ENCODE measurements at places on chromosomes 7 and 10.

DNA sequence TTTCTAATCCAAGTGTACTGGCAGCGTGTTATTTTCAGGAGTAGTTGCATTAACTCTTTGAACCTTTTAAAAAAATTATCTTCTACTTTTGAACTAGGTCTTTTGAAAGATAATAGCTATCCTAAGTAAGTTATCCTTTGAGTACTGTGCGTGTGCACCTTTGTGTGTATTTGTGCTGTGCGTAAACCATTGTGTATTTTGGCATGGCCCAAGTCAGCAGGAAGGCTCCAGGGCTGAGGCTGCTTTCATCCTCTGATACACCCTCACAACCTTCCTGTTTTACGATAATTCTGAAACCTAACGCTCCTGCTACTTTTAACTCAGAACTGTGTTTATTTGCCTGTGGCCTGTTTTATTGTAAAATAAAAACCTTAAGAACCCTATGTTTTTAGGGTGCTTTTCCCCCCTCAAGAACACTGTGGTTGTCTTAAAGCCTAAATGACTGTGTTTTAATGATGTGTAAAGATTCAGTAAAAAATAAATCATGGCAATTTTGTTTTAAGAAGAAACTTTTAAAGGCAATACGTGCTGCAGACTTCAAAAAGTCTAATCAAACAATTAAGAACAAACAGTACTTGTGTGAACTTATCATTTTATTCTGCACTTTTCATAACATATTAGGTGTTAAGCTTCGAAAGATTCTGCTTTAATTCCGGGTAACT, 57.5 kb downstream of the HDAC9 start:
- no peak for DNase-seq

- no peak for DNase-seq
Observed at GRCh38 chr10:53601260-53601875, 828.8 kb upstream of the MBL2 start.

DNA sequence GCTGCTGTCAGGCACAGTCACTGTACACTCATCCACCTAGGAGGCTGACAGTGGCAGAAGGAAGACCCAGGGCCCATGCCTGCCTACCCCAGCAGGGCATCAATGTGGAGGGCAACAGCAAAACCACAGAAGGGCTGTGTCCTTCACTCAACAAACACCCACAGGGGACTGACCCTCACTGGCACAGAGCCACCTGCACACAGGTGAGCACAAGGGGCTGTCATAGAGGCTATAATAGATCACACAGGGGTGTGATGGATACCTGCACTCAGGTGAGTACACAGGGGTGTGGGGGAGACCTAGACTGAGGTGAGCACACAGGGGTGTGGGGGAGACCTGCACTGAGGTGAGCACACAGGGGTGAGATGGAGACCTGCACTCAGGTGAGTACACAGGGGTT, 132.8 kb upstream of the TCERG1L start:
- no peak for DNase-seq

- no peak for DNase-seq
Observed at GRCh38 chr7:46909601-46910051, 672.3 kb downstream of the TNS3 start.

DNA sequence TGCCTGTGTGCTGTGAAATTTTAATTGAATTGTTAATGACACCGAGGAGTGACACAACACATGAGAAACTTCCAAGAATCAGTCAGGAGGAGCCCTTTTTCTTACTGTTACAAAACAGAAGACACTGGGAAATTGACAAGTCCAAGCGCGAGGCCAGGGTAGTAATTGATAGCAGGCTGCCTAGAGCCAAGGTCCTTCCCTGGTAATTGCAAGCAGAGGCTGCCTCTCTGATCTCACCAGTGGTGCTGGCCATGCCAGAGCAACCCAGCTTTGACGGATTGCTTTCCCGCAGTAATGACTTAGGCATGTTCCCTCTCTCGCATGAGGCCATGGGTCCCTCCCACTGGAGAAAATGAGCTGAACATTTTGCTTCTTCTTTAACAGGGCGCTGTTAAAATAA, 111.5 kb downstream of the LRMDA start:
- DNase-seq = no peak

DNA sequence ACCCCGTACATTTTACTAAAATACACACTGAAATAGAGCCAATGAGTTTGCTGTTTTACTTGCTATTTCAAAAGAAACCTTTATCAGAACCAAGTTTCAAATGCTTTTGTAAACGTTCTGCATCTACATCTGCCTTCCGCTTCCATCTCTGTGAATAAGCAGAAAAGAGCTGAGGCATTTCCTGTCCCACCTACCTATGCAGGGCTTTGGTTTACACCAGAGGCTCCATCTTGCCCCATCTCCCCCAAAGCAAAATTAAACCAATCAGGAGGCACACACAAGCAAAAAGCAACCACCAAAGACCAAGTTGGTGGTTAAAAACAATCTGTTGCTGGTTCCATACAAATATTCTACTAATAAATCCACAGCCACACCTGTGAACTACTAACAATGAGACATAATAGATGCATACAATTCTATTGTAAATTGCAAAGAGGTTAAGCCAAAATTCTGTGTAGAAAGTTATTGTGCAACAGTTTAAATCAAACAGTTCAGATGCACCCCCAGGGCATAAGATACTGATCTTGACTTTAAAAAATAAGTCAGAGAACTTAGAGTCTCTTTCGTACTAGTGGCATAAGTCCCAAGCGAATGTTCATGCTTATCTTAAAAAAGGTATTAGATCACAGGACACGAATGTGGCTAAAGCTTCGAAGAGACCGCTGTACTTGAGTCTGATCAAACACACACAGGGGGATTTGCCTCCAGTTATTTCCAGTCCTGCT, 83.9 kb downstream of the FGFR2 start:
- no peak for DNase-seq

GRCh38 chr10:14016011-14016536, 314.6 kb downstream of the FRMD4A start:
- DNase-seq = no peak

- DNase-seq = no peak
Observed at GRCh38 chr7:50714857-50715256, 67.8 kb downstream of the GRB10 start.

GRCh38 chr10:10209167-10209566, 808.5 kb upstream of the CELF2 start:
- DNase-seq = no peak

DNA sequence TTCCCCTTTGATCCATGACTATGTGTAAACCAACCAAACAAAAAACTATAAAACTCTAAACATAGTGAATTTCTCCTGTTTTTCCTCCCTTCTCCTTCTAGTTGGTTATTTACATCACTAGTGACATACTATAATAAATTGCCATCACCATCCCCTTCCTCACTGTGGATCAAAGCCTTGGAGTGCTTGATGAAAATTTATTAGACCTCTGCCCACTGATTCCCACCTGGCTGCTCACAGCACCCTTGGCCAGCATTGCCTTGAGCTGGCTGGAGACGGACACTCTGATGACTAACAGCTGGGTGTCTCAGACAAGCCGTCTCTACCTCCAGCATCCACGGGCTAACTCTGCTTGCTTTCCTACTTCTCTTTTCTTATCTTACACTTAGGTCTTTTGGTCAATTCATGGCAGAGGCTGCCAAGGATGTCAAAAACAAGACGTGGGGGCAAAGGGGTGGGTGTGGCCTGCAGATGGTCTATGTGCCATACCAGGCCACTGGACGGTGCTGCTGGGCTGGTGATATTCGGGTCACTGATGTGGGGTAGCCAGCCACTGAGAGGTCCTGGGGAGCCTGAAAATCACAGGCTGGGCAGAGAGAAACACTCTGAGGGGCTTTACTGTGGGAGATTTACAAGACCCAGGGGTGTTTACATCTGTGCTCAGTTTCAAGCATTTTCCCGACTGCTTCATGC, 207.8 kb downstream of the TAX1BP1 start:
- no peak for DNase-seq

DNA sequence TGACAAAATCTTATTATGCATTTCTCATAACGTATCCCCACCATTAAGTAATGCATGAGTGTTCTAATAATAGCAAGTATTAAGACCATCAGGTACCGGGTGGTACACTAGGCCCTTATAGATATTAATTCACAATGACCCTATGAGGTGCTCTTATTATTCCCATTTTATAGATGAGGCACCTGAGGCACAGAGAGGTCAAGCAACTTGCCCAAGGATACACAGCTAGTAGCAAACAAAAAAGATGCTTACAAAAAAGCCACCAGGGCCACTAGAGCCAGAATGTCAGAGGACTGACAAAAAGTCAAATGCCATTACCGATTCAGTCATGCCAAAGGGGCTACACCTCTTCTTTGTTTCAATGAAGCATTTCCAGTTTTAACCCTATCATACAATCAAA, 5.9 kb downstream of the RSU1 start:
- no peak for DNase-seq

GRCh38 chr7:11120068-11120664, 146.5 kb downstream of the PHF14 start:
- DNase-seq = no peak

DNA sequence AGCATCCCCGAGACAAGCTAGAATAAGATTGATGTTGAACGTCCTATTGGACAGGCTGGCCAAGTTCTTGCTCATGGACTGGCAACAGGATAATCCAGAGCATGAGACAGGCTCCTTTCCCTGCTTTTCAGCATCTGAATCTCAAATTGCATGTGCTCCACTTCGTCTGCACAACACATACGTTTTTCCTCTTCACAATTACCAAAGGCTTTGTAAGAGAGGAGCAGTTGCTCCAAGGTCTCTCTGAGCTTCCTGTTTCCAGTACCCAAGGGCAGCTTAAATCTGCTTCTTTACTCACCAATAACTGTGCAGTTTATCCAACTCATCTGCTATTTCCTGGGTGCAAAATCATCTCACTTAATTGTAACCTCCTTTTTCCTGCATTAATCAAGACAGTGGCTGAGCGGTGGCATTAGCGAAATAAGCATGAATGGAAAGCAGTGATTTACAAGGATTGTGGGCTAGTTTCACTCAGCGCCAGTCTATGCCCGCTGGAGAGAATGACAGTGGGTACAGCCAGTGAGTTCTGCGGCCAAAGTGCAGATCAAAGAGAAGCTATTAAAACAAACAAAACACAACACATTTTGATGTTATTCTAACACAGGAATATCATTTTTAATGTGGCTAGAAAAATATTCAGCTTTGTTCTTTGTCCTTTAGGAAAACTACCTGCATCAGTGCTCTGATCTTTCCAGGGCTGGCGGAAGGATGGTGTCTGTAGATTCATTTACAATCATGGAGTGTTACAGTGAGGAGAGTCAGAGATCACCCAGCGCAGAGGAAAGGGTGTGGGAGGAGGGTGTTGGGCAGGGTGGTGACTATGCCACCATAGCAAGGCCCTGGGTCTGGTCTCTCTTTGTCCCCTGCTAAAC, 79.8 kb downstream of the CHN2 start:
- DNase-seq = no peak

GRCh38 chr7:54037873-54038272, 504.3 kb upstream of the VSTM2A start:
- DNase-seq = no peak

- DNase-seq = no peak
Observed at GRCh38 chr10:62056219-62056618, 154.7 kb downstream of the ARID5B start.

GRCh38 chr10:73876157-73876556, 1.8 kb upstream of the CAMK2G start:
- no peak for DNase-seq

- DNase-seq = no peak
Observed at GRCh38 chr10:22148961-22149360, 68.9 kb downstream of the EBLN1 start.

GRCh38 chr10:7170626-7171322, 240.1 kb downstream of the SFMBT2 start:
- DNase-seq = no peak

DNA sequence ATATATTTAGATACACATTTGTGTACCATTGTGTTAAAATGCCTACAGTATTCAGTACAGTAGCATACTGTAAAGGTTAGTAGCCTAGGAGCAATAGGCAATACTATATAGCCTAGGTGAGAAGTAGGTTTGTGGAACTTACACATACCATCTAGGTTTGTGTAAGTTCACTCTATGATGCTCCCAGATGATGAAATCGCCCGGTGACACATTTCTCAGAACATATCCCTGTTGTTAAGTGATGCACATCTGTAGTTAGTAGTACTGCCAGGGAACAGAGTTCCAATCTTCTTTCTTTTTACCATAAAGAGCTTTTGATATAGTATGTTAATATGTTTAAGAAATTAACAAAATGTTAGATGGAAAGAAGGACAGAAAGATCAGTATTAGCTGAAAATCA, 138.2 kb downstream of the SNX13 start:
- no peak for DNase-seq
